ENCODE measurements at places on chromosomes 11 and 22. TPM values are rescaled to one million over a fixed set of nuclear protein-coding genes. Genes with fewer than 3 reads are reported as not detected.

DNA sequence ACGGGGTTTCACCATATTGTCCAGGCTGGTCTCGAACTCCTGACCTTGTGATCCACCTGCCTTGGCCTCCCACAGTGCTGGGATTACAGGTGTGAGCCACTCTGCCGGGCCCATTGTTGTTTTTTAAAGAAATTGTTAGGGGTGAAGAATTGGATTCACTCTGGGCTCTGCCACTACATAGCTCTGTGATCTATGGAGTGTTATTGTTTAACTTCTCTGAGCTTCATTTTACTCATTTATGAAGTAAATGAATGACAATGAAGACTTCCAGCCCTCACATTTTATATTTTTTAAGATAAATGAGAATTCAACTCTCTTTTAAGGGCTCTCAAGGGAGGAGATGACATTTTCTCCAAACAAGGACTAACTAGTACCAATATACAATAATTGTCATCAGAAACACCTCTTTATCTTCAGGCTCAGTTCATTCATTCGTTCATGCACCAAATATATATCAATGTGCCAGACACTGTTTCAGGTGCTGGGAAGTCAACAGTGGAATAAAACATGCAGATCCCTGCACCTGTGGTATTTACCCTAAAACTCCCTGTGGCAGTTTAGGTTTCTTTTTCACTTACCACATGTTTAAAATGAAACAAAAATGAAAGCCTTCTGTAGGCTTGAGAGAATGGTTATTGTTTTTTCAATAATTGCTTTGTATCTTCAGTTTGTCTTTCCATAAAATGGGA is 23.5 kb upstream of the GRAMD1B start:
- no peak overlapping the region for H3K4me3 ChIP-seq
- H3K4me1 ChIP-seq = peaks cover 12% of the 10 kb centered on the region
- no peak for DNase-seq

KCNK4 gene
- polyA plus RNA-seq = not detected

- H3K27ac ChIP-seq = no peak overlapping the region
- no peak overlapping the region for H3K4me3 ChIP-seq
- H3K4me1 ChIP-seq = no peaks in the 10 kb centered on the region
- DNase-seq = no peak
- H3K27me3 ChIP-seq = no peaks in the 10 kb centered on the region
- H3K36me3 ChIP-seq = no peaks in the 10 kb centered on the region
Measured at GRCh38 chr11:45448561-45448960, 162.4 kb upstream of the SYT13 start.

DNA sequence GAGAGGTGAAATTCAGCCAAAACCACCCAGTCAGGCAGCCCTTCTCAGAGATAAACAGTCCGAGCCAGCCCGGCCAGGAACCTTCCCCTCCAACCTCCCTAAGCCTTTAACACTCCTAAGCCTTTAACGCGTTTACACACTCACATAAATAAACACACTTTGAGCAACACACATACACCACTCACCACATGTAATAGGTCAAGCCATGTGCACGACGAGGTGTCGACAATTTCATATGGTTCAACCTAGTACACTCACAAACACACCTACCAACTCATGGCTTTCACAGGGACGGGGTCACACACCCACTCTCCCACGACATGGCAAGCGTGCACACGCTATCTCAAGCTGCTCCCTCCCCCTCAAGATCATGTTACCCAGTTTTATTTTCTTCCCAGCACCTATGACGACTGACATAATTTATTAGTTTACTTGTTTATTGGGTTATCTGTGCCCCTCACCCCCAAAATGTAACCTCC is 15.5 kb downstream of the SLC43A1 start:
- peaks cover 4% of the 10 kb centered on the region for H3K4me1 ChIP-seq
- no peak for DNase-seq

DNA sequence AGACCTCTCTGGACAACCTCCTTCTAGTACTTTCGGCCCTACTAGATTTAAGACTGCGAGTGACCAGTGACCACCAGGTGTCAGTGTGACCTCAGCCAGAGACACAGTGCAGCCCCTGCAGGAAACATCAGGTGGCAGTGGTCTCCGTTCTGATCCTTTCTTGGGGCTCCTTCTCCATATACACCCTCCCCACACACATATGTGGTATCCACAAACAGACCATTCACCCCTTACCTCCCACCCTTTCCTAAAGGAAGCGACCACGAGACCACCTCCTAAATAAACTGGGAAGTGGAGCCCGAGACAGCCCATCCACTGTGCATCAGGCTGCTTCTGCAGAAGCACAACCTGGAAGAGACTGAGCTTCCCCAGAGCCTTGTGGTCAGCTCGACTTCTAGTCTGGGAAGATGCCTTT is 38.5 kb upstream of the CYP2D6 start:
- H3K4me1 ChIP-seq = no peaks in the 10 kb centered on the region
- H3K27ac ChIP-seq = no peak overlapping the region
- no peaks in the 10 kb centered on the region for H3K27me3 ChIP-seq
- peak; percentile 59 for DNase-seq
- no peak overlapping the region for H3K4me3 ChIP-seq

DNA sequence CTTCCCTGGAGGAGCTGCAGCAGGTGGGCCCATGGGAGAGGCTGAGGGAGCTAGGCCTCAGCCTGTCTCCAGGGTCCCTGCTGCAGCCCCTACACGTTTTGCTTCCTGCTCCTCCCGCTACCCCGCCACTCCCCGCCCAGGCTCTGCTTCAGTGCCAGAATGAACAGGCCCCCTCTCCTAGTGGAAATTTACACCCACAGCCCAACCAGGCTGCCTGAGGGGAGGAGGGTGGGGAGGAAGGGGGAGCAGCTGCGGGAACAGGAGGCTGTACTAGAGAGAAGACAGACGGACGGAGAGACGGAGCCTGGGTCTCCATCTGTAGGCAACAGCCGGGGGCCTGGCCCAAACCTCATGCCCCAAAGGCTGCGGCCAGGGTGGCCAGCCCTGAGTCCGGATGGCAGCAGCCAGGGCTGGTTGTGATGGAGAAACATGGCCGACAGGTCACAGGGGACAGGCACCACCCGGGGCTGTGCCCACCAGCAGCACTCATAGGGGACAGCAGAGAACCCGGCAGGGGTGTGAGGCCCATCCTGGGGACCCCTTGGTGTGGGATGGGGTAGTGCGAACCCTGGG is 20.6 kb downstream of the FLRT1 start:
- H3K36me3 ChIP-seq = no peaks in the 10 kb centered on the region
- peaks cover 9% of the 10 kb centered on the region for H3K27me3 ChIP-seq
- no peak overlapping the region for H3K4me3 ChIP-seq
- peaks cover 13% of the 10 kb centered on the region for H3K4me1 ChIP-seq
- DNase-seq = no peak

DNA sequence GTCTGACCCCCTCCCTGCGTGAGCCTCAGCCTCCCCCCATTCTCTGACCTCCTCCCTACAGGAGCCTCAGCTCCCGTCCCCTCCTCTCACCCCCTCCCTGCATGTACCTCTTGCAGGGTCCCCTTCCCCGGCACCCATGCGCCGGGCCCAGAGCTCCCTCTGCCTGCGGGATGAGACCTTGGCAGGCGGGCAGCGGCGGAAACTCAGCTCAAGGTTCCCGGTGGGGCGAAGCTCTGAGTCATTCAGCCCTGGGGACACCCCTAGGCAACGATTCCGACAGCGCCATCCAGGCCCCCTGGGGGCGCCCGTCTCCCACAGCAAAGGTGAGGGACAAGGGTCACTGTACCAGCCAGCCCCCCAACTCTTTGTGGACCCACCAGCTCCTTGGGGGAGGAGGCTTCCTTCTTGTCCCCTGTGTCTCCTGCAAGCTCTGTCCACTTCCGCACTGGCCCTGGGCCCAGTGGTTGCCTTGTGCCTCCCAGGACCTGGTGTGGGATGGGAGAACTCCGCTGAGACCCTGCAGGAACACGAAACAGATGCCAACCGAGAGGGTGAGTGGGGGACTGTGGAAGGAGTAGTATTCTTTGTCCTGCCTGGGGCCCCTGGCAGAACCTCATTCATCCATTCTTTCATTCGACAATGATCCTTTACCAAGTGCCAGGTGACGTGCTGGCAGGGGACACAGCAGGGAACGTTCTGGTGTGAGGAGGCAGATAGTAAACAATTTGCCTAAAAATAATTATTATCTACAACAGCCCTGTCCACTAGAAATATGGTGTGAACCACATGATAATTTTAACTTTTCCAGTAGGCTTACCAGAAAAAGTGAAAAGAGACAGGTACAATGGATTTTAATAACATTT is 3.7 kb upstream of the RPS6KA4 start:
- H3K4me3 ChIP-seq = no peak overlapping the region
- DNase-seq = peak; percentile 84
- H3K4me1 ChIP-seq = peaks cover 36% of the 10 kb centered on the region

MPZL2 gene
- 18.6 TPM for polyA plus RNA-seq

GRCh38 chr11:117901601-117902000 is 25.1 kb upstream of the FXYD6 start:
- DNase-seq = no peak
- H3K4me1 ChIP-seq = peaks cover 20% of the 10 kb centered on the region
- no peak overlapping the region for H3K4me3 ChIP-seq
- no peaks in the 10 kb centered on the region for H3K36me3 ChIP-seq
- no peaks in the 10 kb centered on the region for H3K27me3 ChIP-seq

GRCh38 chr11:44335052-44335760 is 25.3 kb upstream of the ALX4 start:
- no peaks in the 10 kb centered on the region for H3K36me3 ChIP-seq
- H3K4me1 ChIP-seq = no peaks in the 10 kb centered on the region
- DNase-seq = no peak
- H3K4me3 ChIP-seq = no peak overlapping the region
- peaks cover 54% of the 10 kb centered on the region for H3K27me3 ChIP-seq

PHOX2A gene
- polyA plus RNA-seq = not detected

- H3K4me3 ChIP-seq = no peak overlapping the region
- peaks cover 15% of the 10 kb centered on the region for H3K4me1 ChIP-seq
- no peak overlapping the region for H3K27ac ChIP-seq
- no peak for DNase-seq
- H3K27me3 ChIP-seq = no peaks in the 10 kb centered on the region
Measured at GRCh38 chr22:39504071-39504470, 2.0 kb downstream of the MIEF1 start.

- no peak overlapping the region for H3K27ac ChIP-seq
- no peaks in the 10 kb centered on the region for H3K27me3 ChIP-seq
- DNase-seq = no peak
- H3K36me3 ChIP-seq = no peaks in the 10 kb centered on the region
Measured at GRCh38 chr22:49377306-49377705, 450.4 kb downstream of the BRD1 start.

DNA sequence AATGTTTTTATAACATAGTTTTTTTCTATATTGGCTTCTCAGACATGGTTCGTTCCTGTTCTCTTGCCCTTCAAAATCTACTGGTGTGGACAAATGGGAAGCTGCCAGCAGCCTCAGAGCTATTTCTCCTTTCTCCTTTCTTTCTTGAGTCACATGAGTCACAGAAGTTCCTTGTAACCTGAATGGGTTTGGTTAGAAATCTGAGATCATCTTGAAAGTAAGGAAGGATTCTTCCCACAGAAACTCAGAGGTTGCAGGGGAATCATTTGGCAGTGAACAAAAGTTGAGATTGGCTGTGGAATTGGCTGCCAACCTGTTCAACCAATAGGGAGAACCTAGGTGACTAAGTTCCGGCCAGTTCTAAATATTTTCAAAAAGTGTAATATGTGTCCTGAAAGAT is 12.5 kb downstream of the PLET1 start:
- H3K36me3 ChIP-seq = no peaks in the 10 kb centered on the region
- DNase-seq = peak; percentile 3
- no peaks in the 10 kb centered on the region for H3K4me1 ChIP-seq

GRCh38 chr11:43378897-43379296 is 20.2 kb downstream of the TTC17 start:
- H3K27me3 ChIP-seq = no peaks in the 10 kb centered on the region
- H3K4me1 ChIP-seq = no peaks in the 10 kb centered on the region
- no peak overlapping the region for H3K27ac ChIP-seq
- no peak overlapping the region for H3K4me3 ChIP-seq

DNA sequence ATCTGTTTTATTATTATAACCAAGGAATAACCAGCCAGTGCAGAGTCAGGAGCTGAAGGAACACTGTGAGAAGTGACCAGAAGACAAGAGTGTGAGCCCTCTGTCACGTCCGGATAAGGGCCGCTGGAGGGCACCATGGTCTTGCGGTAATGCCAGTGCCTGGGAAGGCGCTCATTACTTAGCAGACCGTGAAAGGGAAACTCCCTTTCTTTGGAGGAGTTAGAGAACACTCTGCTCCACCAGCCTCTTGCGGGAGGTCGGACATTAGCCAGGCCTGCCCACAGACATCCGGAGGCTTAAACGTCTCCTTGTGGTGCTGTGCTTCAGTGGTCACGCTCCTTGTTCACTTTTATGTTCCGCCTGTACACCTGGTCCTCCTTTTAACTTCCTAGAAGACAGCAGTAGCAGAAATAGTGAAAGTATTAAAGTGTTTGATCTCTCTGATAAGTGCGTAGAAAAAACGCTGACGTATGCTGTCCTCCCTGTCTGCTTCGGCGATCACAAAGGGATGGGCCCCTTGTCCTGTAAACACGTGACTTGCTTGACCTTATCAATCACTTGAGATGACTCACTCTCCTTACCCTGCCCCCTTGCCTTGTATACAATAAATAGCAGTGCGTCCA is 120.6 kb upstream of the LMO1 start:
- no peaks in the 10 kb centered on the region for H3K4me1 ChIP-seq
- no peak overlapping the region for H3K27ac ChIP-seq
- no peaks in the 10 kb centered on the region for H3K27me3 ChIP-seq
- no peaks in the 10 kb centered on the region for H3K36me3 ChIP-seq
